ENCODE measurements at places on chromosomes 5 and 9.

DNA sequence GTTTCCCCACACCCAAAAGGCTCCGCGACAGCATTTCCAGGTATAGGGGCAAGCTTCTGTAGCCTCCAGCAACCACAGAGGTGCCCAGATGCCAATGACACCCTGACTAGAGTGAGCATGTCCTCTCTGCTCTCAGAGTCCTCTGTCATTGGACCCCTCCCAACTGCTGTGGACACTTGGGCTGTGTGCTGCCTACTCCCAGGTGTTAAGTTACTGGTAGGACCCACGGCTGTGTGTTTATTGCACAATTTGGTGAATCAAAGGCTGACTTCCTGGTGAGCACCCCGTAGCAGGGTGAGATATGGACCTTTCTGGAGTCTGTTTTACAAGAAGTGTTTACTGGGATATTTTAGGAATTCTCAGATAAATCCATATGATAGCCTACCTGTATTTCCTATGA lies 36.0 kb downstream of the SH3GL2 start:
- no peak for DNase-seq

DNA sequence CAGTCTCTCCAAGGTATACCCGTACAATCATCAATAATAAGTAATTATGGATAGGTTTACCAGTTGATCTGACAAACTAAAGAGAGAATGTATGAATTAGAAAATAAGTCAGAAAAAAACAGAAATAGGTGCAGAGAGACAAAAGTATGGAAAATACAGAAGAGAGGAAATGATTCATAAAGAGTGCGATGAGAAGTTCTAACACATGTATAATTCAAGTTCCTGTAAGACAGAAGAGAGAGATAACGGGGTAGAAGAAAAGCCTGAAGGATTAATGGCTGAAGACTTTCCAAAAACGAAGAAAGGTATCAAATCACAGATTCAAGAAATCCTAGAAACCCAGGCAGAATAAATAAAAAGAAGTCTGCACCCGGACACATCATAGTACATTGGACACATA lies 16.2 kb upstream of the SMU1 start:
- no peak for DNase-seq

DNA sequence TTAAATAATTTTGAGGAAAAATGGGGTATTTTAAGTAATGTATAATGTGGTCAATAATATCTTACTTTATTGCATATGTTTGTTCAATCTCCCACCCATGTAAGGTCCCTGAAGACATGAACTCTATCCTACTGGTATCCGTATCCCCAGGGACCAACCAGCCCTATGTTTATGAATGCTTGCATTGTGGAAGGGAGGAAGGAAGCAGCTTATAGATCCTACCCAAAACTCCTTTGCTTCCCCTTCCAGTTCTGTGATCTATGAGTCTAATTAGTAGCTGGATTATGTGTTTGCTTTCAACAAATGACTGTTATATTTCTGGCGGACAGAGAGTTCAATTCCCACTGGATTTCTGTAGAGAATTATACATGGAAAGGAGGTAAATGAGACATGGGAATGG lies 45.6 kb downstream of the CNTRL start:
- no peak for DNase-seq

GRCh38 chr9:93315118-93315517 lies 131.2 kb downstream of the WNK2 start:
- DNase-seq: no peak

DNA sequence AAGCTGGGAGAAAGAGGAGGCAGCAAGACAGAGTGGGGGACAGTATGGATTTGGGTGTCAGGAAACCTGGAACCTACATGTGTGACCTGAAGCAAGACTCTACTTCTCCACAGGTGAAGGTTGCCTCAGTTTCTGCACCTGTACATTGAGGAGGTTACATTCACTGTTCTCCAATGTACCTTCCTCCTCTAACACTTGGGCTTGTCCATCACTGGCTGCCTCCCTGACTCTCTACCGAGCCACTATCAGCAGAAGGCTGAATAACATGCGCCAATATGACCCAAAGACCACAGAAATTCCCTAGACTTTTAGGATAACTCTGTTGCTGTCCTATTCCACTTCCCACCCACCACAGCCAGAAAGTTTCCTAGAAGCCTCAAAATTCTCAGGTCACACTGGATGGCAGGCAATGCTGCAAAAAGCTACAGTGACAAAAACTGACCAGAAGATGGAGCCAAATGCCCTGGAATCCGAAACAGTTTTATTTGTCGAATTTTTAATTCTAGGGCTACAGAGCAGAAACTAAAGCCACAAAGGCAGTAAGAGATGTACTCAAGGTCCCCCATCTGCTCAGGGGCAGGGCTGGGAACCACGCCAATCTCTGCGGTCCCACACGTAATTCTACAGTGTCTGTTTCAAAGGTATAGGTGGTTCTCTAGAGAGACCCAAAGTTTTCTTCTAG lies 64.4 kb downstream of the FAM114A2 start:
- DNase-seq: peak; percentile 82

- DNase-seq: peak; percentile 42
Observed at GRCh38 chr5:156835905-156836304, 14.2 kb upstream of the PPP1R2B start.

DNA sequence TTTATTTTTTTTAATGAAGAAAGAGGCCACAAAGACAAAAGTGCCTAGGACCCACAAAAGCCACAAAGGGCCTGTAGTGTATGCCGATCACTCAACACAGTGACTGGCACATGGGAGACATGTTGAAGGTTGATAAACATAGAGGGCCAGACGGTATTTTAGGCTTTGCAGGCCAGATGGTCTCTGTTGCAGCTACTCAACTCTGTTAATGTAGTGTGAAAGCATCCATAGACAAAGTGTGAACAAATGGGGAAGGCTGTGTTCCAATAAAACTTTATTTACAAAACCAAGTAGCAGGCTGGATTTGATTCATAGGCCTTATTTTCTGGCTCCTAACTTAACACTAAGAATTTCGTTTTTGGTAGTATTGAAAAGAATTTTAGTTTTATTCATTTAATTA lies 139.9 kb downstream of the SGCD start:
- no peak for DNase-seq

DNA sequence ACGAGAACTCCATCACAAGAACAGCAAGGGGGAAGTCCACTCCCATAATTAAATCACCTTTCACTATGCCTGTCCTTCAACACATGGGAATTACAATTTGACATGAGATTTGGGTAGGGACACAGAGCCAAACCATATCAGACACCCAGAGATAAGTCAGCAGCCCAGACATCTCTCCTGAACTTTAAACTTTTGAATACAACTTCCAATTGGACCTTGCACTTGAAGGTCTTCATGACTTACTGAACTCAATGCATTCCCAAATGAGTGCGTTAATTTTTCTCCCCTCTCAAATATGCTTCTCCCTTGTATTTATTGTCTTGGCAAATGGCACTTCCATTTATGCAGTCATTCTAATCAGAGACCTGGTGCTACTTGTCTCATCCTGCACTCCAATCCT lies 12.1 kb downstream of the C9 start:
- DNase-seq: no peak

DNA sequence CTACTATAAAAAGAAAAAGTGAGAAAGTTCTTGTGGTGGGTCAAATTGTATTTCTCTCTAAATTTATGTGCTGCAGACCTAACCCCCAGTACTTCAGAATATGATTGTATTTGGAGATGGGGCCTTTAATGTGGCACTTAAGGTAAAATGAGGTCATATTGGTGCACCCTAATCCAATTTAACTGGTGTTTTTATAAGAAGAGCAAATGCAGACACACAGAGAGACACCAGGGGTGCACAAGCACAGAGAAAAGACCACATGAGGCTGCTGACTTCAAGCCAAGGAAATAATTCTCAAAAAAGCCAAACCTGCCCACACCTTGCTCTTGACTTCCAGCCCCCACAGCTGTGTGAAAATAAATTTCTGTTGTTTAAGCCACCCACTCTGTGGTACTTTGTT lies 80.2 kb upstream of the HTR4 start:
- peak; percentile 64 for DNase-seq

GRCh38 chr9:128715436-128715750 lies 8.5 kb downstream of the ZDHHC12 start:
- no peak for DNase-seq

DNA sequence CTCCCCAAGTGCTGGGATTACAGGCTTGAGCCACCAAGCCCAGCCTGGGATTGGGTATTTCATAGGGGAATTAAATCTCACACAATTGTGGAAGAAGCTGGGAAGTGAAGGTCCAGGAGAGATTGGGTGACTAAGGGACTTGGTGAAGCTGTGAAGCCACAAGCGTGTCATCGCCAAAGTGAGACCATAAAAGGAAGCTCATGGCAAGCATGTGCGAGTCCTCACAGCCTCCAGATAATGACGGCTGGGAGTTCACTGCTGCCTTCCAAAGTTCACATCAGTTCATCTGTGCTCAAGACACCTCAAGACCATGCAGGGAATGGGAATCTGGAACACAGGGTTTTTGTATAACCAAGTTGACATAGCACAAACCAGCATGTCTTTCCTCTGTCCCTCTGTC lies 210.6 kb downstream of the MARCHF11 start:
- no peak for DNase-seq

- no peak for DNase-seq
Observed at GRCh38 chr9:135563858-135564257, 2.3 kb downstream of the PAEP start.

DNA sequence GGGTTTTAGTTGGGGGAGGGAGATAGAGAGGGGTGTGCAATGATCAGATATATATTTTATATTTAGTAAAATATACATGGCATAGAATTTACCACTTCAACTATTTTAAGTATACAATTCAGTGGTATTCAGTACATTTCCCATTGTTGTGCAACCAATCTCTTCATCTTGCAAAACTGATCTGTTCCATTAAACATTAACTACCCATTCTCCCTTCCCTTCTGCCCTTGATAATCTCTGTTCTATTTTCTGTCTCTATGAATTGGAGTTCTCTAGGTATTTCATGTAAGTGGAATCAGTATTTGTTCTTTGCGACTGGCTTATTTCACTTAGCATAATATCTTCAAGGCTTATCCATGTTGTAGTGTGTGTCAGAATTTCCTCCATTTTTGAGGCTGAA lies 38.6 kb downstream of the TGFBI start:
- DNase-seq: no peak

DNA sequence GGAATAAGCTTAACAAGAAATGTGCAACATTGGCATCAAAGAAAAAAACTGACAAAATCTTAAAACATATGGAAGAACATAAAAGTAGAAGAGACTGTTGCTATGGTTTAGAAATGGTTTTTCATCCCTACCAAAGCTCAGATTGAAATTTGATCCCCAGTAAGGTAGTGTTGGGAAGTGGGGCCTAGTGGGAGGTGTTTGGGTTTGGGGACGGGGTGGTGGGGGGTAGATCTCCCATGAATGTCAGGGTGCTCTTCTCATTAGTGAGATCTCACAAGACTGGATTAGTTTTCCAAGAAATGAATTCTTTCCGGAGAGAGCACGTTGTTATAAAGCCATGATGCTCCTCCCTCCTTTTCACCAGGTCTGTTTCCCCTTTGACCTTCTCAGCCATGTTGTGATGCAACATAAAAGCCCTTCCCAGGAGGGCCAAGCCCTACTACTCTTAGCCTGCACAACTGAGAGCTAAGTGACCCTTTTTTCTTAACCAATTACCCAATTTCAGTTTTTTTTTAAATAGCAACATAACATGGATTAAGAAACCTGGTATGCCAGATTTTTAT lies 10.6 kb downstream of the TMEM167A start:
- DNase-seq: no peak

- DNase-seq: no peak
Observed at GRCh38 chr5:102241809-102242421, 54.2 kb downstream of the SLCO4C1 start.

- no peak for DNase-seq
Observed at GRCh38 chr9:95848764-95849163, 26.7 kb upstream of the ERCC6L2 start.

GRCh38 chr9:122078557-122078956 lies 14.6 kb downstream of the TTLL11 start:
- DNase-seq: no peak

DNA sequence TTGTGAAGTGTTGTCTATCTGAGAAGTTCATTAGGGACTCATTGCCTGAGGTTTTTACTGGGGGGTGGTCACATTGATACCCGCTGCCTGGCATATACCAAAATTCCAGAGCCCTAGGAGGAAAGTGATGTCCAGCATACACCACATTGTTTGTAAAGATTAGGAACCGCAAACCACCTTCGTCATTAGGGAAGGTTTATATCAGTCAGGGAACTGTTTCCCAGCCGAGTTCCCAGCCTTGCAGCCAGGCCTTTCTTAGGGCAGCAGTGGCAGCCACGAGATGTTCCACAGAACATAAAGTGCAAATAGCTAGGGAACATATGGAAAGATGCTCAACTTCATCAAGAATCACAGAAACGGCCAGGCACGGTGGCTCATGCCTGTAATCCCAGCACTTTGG lies 40.4 kb upstream of the NRARP start:
- DNase-seq: peak; percentile 36

GRCh38 chr5:174292348-174292747 lies 246.8 kb downstream of the NSG2 start:
- DNase-seq: peak; percentile 62

GRCh38 chr5:54852007-54852406 lies 133.4 kb downstream of the ESM1 start:
- DNase-seq: no peak

DNA sequence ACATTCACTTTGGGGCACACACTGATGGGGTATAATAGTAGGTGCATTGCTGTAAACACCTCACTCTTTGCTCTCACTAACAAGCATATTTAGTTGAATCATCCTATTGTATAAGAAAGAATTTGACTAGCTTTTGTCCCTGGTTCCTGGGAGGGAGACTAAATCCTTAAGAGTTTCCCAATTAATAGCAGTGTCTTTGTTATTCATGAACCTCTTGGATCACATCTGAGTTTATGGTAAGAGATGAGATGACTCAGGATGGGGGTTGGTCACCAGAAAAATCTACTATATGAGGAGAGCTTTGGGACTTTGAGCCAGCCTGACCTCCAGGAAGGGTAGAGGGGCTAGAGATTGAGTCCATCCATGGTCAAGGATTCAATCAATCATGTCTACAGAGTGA lies 56.8 kb downstream of the PUM3 start:
- DNase-seq: no peak

DNA sequence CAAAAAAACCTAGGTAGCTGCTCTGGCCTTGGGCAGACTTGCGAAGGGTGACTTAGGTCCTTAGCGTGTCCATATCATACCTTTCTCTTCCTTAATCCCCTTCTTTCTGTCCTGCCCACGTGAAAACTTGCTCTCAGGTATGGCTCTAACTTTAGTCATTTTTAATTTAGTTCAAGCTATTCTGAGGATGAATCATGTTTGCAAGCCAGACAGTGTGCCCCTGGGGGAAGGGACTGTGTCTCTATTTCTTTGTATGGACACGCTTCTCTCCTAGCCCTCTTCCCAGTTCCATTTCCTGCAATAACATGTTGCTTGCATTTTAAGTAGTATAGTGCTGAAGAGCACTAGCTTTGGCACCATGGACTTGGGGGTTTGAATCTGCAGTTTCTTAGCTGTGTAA lies 120.6 kb downstream of the PTTG1 start:
- no peak for DNase-seq

All from Karpas-422 (cell line).